Immature natural killer cell (primary cell): ENCODE measurements at places on chromosomes 4 and X.

- no peak for DNase-seq
- no peak overlapping the region for H3K27ac ChIP-seq
- H3K27me3 ChIP-seq: no peaks in the 10 kb centered on the region
- no peak overlapping the region for H3K4me3 ChIP-seq
- H3K4me1 ChIP-seq: peaks cover 16% of the 10 kb centered on the region
These were observed 341.7 kb downstream of the PPP3CA start for GRCh38 chr4:101005659-101006058.

- no peak for DNase-seq
- no peak overlapping the region for H3K4me3 ChIP-seq
- H3K27ac ChIP-seq: no peak overlapping the region
These were observed 624.3 kb upstream of the TENM3 start for GRCh38 chr4:181618896-181619295.

DNA sequence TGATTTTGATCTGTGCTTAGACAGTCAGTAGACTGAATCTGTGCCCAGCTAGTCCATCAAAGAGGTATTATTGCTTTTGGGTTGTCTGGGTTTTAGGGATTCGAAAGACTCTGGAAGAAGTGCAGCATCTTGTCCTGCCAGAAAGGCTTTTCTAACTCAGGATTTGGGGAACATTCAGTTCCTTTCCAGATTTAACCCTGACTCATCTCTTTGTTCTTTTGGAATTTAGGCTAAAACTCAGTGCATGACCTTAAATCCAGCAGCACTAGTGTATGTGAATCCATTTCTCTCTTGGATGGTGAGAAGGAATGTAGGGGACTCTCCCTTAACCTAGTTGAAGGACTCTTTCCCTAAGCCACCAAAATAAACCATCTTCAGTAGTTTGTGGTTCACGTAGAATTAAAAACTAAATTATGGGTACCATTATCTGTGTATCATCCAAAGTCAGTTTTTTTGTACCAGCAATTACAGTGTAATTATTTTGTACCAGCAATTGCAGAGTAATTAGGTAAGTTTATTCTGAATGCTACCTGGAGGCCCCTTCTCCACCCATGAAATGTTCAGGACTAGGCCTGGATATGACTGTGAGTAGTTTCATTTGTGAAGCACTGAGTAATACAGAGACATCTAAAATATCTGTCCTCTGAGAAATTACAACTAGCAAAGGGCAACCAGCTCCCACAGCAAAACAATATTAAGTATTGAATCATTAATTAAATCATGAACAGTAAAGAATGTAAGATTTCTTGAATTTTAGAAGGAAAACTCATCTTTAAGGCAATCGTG lies 384.0 kb downstream of the TMA16 start:
- H3K27me3 ChIP-seq: peaks cover 4% of the 10 kb centered on the region
- H3K36me3 ChIP-seq: no peaks in the 10 kb centered on the region
- no peak overlapping the region for H3K27ac ChIP-seq
- no peak for DNase-seq

DNA sequence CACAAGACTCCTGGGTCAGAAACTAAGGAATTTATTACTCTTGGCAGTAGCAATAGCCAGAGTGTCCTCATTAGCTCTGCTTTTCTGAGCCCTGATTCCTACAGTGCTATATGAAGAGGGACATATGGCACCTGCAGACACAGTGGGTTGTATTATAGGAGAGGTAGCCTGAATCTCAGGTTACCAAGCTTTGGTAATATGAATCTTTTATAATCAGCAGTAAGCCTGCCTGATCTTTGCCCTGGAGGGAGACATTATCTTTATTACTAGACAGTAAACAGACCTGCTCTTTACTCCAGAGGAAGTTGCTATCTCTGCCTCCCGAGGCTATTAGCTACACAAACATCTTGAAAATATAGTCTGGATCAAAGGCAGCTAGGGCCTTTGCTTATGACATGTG lies 62.5 kb upstream of the HOPX start:
- H3K4me3 ChIP-seq: no peak overlapping the region
- peaks cover 2% of the 10 kb centered on the region for H3K27me3 ChIP-seq
- H3K27ac ChIP-seq: no peak overlapping the region
- no peaks in the 10 kb centered on the region for H3K36me3 ChIP-seq

- no peaks in the 10 kb centered on the region for H3K4me1 ChIP-seq
- no peak overlapping the region for H3K4me3 ChIP-seq
- DNase-seq: no peak
These were observed 626.7 kb upstream of the BOD1L1 start for GRCh38 chr4:14254252-14254651.

DNA sequence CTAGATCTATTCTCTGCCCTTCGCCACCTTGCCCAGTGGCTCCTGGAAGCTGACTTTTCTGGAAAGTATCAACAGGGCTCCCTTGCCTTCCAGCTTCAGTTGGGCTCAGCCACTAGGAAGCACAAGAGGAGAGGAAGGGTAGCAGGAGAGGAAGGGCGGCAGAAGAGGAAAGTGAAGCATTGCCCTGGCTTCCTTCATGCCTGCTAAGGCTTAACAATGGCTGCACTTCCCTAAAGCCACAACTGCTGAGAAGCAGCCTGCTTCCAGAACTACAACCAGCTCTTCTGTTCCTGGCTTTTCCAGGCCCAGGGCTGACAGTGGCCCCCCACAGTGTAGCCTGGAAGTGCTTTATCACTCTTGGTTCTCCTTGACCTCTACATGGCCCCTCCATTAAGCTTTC lies 29.1 kb upstream of the PGM2 start:
- no peaks in the 10 kb centered on the region for H3K36me3 ChIP-seq
- H3K27ac ChIP-seq: no peak overlapping the region
- no peaks in the 10 kb centered on the region for H3K4me1 ChIP-seq
- no peak for DNase-seq
- H3K4me3 ChIP-seq: no peak overlapping the region
- H3K27me3 ChIP-seq: peaks cover 2% of the 10 kb centered on the region

- no peaks in the 10 kb centered on the region for H3K27me3 ChIP-seq
- no peak overlapping the region for H3K27ac ChIP-seq
- no peak overlapping the region for H3K4me3 ChIP-seq
- peaks cover 7% of the 10 kb centered on the region for H3K36me3 ChIP-seq
These were observed 118.7 kb downstream of the FAT4 start for GRCh38 chr4:125433453-125433852.

DNA sequence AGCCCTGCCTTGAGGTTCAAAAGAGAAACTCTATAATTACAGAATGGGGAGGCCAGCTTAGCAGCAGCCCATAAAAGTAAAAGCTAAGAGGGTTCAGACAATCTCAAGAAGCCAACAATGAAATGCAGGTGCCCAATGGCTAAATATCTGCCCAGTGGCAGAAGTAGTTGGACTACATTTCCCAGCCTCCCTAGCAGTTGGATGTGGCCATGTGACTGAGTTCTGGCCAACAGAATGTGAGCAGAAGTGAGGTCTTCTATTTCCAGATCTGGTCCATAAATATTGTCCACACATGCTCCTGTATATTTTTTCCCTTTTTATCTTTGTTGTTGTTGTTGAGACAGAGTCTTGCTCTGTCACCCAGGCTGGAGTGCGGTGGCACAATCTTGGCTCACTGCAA lies 127.9 kb upstream of the NHS start:
- H3K36me3 ChIP-seq: no peaks in the 10 kb centered on the region
- H3K27me3 ChIP-seq: peaks cover 5% of the 10 kb centered on the region
- H3K27ac ChIP-seq: no peak overlapping the region
- no peaks in the 10 kb centered on the region for H3K4me1 ChIP-seq

DNA sequence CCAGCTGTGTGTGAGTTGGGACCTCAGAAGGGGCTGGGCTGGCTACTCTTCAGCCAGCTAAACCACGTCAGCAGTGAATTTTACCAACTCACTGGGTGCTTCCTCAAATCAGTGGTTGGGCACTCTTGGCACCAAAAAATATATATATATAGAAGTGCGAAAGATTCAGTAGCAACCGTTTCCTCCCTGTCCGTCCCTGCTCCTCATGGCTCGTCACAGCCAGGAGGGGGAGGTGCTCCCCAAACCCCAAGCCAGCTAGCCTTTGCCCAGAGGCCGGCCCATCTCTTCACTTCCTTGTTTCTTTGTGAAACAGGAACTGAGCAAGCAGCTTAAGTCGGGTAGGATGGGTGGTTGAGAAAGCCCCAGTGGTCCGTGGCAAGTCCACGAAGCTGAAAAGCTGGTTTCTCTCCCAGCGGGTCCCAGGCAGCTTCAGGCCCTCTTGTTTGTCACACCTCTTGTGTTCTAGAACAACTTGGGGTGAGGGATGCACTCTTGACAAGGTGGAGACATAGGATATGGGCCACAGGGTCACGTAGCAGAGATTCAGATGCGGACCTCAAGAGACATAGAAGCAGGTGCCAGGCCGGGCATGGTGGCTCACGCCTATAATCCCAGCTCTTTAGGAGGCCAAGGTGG lies 6.8 kb upstream of the SASH3 start:
- peak overlapping the region; percentile 62 for H3K4me3 ChIP-seq
- H3K27ac ChIP-seq: peak overlapping the region; percentile 98
- H3K27me3 ChIP-seq: peaks cover 17% of the 10 kb centered on the region
- no peaks in the 10 kb centered on the region for H3K36me3 ChIP-seq

GRCh38 chrX:78064152-78064551 lies 39.9 kb upstream of the PGK1 start:
- H3K27me3 ChIP-seq: no peaks in the 10 kb centered on the region
- H3K27ac ChIP-seq: no peak overlapping the region
- H3K4me1 ChIP-seq: peaks cover 5% of the 10 kb centered on the region
- H3K36me3 ChIP-seq: no peaks in the 10 kb centered on the region
- no peak overlapping the region for H3K4me3 ChIP-seq

DNA sequence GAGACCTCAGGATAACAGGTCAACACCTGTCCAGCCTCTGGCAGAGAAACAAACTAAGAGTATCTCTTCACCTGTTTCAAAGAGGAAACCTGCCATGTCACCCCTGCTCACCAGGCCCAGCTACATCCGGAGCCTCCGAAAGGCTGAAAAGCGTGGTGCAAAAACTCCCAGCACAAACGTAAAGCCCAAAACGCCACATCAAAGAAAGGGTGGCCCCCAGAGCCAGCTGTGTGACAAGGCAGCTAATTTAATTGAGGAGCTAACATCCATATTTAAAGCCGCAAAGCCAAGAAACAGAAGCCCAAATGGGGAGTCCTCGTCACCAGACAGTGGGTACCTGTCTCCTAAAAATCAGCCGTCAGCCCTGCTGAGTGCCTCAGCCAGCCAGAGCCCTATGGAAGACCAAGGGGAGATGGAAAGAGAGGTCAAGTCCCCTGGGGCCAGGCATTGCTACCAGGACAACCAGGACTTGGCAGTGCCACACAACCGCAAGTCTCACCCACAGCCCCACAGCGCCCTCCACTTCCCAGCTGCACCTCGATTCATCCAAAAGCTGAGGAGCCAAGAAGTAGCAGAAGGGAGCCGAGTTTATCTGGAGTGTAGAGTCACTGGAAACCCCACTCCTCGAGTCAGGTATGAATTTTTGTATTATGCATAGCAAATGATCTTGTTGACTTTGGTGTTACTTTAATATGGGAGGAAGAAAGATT lies 15.1 kb downstream of the PALLD start:
- peaks cover 9% of the 10 kb centered on the region for H3K4me1 ChIP-seq
- H3K36me3 ChIP-seq: no peaks in the 10 kb centered on the region
- no peaks in the 10 kb centered on the region for H3K27me3 ChIP-seq
- H3K27ac ChIP-seq: no peak overlapping the region
- no peak overlapping the region for H3K4me3 ChIP-seq

GRCh38 chrX:134764202-134764785 lies 106.0 kb upstream of the PLAC1 start:
- DNase-seq: no peak
- H3K4me1 ChIP-seq: no peaks in the 10 kb centered on the region

- DNase-seq: no peak
- peaks cover 7% of the 10 kb centered on the region for H3K36me3 ChIP-seq
- H3K4me3 ChIP-seq: no peak overlapping the region
- H3K27ac ChIP-seq: no peak overlapping the region
- H3K4me1 ChIP-seq: peaks cover 22% of the 10 kb centered on the region
- peaks cover 1% of the 10 kb centered on the region for H3K27me3 ChIP-seq
These were observed 37.4 kb upstream of the SPON2 start for GRCh38 chr4:1209821-1210220.

DNA sequence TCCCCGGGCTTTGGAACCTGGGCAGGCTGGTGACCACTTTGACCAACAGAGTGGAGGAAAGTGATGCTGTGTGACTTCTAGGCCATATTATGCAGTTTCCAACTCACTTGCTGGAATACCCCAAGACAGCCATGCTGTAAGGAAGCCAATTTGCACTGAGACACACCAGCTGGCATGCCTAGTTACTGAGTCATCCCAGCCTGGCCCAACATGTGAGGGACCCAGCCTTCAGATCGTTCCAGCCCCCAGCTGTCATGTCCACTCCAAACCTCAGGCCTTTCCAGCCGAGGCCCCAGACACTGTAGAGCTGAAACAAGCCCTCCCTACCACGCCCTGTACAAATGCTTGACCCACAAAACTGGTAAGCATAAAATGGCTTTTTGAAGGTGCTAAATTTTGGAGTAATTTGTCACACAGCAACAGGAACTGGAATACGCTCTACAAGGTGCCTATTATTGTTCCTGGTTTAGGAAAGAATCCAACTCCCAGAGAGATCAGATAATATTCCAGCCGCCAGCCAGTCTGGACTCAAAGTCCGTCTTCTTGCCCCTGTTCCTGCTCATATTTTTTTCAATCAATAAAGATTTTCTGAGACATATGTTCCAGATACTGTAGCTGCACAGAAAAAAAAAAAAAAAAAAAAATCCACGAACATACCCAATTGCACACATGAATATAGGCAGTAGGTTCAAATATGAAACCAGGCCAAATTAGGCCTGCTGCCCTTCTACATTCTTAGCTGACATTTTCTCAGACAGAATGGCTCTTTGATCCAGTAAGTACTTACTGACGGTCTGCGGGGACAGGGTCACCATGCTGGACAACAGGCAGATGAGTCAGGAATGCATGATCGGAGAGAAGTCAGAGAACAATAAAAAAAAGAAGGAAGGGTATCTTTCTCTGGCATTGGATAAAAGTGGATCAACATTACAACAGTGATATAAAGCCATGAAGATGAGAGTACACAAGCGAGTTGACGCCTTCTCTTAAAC lies 35.1 kb downstream of the SH3KBP1 start:
- DNase-seq: no peak
- peaks cover 4% of the 10 kb centered on the region for H3K27me3 ChIP-seq
- H3K4me3 ChIP-seq: no peak overlapping the region
- no peaks in the 10 kb centered on the region for H3K36me3 ChIP-seq
- H3K4me1 ChIP-seq: peaks cover 77% of the 10 kb centered on the region
- H3K27ac ChIP-seq: no peak overlapping the region

- H3K27ac ChIP-seq: no peak overlapping the region
- no peak overlapping the region for H3K4me3 ChIP-seq
- H3K27me3 ChIP-seq: no peaks in the 10 kb centered on the region
- H3K36me3 ChIP-seq: peaks cover 15% of the 10 kb centered on the region
- no peak for DNase-seq
These were observed 170.8 kb upstream of the NUDT6 start for GRCh38 chr4:123093236-123093635.

- DNase-seq: peak; percentile 15
- H3K27me3 ChIP-seq: peaks cover 3% of the 10 kb centered on the region
- H3K27ac ChIP-seq: no peak overlapping the region
- H3K4me3 ChIP-seq: no peak overlapping the region
These were observed 16.6 kb upstream of the PTCHD1 start for GRCh38 chrX:23317799-23318724.

DNA sequence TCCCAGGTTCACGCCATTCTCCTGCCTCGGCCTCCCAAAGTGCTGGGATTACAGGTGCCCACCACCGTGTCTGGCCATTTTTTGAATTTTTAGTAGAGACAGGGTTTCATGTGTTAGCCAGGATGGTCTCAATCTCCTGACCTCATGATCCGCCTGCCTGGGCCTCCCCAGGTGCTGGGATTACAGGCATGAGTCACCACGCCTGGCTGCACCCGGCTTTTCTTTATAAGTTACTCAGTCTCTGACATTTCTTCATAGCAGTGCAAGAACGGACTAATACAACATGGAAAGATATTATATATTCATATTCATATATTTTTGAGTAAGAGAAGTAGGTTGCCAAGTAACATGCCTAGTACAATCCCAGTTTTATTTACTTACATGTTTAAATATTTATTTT lies 22.9 kb downstream of the SHROOM3 start:
- no peak for DNase-seq
- H3K27me3 ChIP-seq: peaks cover 2% of the 10 kb centered on the region
- H3K4me1 ChIP-seq: no peaks in the 10 kb centered on the region
- no peak overlapping the region for H3K27ac ChIP-seq
